ENCODE measurements at places on chromosomes 16 and 17. TPM values are rescaled to one million over a fixed set of nuclear protein-coding genes. Genes with fewer than 3 reads are reported as not detected.

NFE2L1 gene
- total RNA-seq = 138 TPM

GRCh38 chr17:1455291-1455796 lies 688 bp downstream of the CRK start:
- H3K36me3 ChIP-seq = peaks cover 5% of the 10 kb centered on the region
- H3K27me3 ChIP-seq = no peaks in the 10 kb centered on the region
- peak overlapping the region; percentile 96 for H3K4me3 ChIP-seq

GRCh38 chr17:31490671-31491375 lies 99.3 kb downstream of the RAB11FIP4 start:
- no peak overlapping the region for H3K27ac ChIP-seq
- peak overlapping the region; percentile 94 for H3K4me3 ChIP-seq
- DNase-seq = no peak

- H3K4me1 ChIP-seq = peaks cover 42% of the 10 kb centered on the region
- no peaks in the 10 kb centered on the region for H3K27me3 ChIP-seq
- no peak overlapping the region for H3K4me3 ChIP-seq
- DNase-seq = peak; percentile 82
- no peaks in the 10 kb centered on the region for H3K36me3 ChIP-seq
Observed at GRCh38 chr16:22641131-22641628, 130.5 kb downstream of the NPIPB5 start.

GRCh38 chr16:55044201-55044975 lies 113.7 kb downstream of the IRX5 start:
- DNase-seq = no peak
- no peaks in the 10 kb centered on the region for H3K27me3 ChIP-seq
- H3K4me3 ChIP-seq = no peak overlapping the region

GDPD1 gene
- total RNA-seq = 8.1 TPM

ACSM2A gene
- total RNA-seq = not detected

DNA sequence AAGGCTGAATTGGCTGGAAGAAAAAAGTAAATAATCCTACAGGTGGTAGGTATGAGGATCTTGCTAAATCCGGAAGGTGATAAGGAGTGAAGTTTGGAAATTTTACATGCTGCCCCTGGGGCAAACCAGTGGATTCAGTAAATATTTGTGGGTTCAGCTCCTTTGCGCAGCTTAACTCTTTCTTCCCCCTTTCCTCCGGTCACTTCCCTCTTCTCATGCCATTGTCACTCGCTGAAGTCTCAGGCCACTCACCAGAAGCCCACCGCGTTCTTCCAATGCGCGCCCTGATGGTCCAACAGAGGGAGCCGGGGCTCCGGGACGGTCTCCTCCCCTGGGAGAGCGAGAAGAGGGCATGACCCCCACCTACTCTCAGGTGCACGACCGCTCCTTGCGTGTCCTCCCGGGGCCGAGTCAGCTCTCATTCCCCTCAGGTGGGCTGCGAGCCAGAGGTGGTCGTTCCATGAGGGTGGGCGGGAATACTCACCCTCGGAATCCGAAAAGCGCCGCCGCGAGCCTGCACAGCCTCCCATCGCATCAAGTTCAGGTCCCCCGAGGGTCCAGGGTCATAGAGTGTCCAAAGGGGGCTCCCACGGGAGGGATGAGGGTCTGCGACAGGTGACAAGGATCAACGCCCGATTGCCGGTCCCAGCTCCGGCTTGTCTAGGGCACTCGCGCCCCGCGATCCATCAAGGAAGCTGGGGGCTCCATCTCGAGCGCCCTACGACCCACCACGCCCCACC lies 474 bp downstream of the CLN3 start:
- H3K27ac ChIP-seq = no peak overlapping the region
- no peaks in the 10 kb centered on the region for H3K27me3 ChIP-seq
- H3K36me3 ChIP-seq = no peaks in the 10 kb centered on the region
- H3K4me1 ChIP-seq = no peaks in the 10 kb centered on the region
- peak; percentile 64 for DNase-seq

ANKRD40CL gene
- total RNA-seq = not detected

CEP295NL gene
- 0.62 TPM for total RNA-seq

- DNase-seq = peak; percentile 54
- H3K36me3 ChIP-seq = no peaks in the 10 kb centered on the region
- peak overlapping the region; percentile 95 for H3K27ac ChIP-seq
- H3K4me1 ChIP-seq = peaks cover 16% of the 10 kb centered on the region
Observed at GRCh38 chr16:4426021-4426684, 485 bp downstream of the DNAJA3 start.

GRCh38 chr17:73612031-73612472 lies 32.2 kb downstream of the SDK2 start:
- peaks cover 36% of the 10 kb centered on the region for H3K4me1 ChIP-seq
- no peak overlapping the region for H3K27ac ChIP-seq
- no peak for DNase-seq
- H3K4me3 ChIP-seq = no peak overlapping the region
- H3K27me3 ChIP-seq = no peaks in the 10 kb centered on the region
- no peaks in the 10 kb centered on the region for H3K36me3 ChIP-seq

DNA sequence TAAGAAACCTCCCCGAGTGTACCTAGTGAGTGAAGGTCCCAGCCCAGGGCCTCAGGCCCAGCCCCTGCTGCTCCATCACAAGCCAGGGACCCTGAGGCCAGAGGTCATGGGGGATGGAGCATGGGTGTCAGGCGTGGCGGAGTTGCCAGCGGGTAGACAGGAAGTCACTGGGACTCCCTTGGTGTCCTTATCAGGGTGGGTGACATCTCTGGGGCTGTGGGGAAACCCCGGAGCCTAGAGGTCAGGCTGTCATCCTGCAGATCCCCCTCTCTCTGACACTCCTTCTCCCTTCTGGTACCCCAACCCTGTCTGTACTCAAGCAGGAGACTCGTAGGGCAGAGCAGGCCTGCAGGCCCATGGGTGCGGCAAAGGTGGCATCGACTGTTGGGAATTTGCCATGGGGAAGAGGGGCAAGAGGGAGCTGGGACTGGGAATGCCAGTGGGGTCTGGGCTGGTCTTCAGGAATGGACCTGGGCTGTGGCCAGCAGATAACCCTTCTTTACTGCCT lies 10.8 kb upstream of the ADGRG1 start:
- no peak for DNase-seq
- H3K27ac ChIP-seq = no peak overlapping the region
- H3K27me3 ChIP-seq = no peaks in the 10 kb centered on the region
- no peaks in the 10 kb centered on the region for H3K36me3 ChIP-seq

DNA sequence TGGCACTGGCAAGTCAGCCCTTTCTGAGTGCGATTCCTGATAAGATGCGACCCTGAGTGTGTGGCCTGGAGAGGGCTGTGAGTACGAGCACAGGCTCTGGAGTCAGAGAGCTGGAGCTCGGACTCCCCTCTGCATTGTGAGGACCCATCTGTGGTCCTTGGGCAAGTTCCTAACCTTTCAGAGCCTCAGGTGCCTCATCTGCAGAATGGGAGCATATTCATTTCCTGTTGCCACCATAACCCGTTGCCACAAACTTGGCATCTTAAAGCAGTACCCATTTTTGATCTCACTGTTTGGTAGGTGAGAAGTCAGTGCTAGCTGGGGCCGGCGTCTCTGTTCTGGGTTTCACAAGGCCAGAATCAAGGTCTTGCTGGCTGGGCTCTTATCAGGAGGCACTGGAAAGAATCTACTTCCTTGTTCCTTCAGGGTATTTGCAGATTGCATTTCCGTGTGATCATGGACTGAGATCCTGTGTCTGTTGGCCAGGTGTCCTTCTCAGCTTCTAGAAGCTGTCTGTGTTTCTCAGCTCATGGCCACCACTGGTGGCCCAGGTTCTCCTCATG lies 20.2 kb downstream of the KNOP1 start:
- H3K27me3 ChIP-seq = no peaks in the 10 kb centered on the region
- H3K27ac ChIP-seq = no peak overlapping the region
- no peaks in the 10 kb centered on the region for H3K4me1 ChIP-seq

ASIC2 gene
- 2.1 TPM for total RNA-seq

DNA sequence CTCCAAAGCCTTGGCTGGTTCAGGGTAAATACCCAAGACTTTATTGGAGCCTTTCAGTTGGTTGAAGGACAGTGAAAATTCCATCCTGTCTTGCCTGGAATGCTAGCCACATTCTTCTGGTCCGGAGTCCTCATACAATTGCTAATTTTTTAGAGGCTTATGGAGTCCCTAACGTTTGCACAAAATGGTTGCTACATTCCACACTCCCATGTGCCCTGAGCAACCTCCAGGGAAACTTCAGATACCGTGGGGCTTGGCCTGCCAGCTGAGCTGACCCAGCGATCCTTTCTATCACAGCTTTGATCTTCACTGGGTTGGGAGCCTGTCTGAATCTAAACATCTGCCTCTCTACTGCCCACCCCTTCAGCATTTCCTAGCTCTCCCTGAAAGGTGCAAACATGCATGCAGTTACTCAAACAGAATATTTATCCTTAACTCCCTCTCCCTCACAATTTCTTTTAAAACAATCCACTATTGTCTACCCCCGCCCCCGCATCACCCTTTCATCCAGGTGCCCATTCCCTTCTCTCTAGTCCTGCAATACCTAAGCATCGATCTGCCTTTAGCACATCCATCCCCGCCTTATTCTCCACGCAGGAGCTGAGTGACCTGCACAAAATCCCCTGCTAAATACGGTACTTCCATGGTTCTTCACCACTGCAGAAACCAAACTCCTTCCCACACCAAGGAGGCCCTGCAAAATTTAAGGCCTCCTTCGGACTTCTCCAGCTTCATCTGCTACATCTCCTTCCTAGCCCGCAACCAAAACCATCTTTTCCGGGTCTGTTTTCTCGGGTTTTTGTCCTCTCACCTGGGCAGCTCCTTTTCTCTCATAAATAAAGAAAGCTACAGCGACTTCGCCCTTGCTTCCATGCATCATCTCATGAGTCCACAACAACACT lies 810 bp upstream of the GAN start:
- peak overlapping the region; percentile 98 for H3K27ac ChIP-seq
- DNase-seq = peak; percentile 94
- peaks cover 5% of the 10 kb centered on the region for H3K27me3 ChIP-seq
- peak overlapping the region; percentile 80 for H3K4me3 ChIP-seq
- H3K4me1 ChIP-seq = peaks cover 25% of the 10 kb centered on the region

GRCh38 chr17:7885367-7886226 lies 3.0 kb upstream of the CHD3 start:
- H3K4me3 ChIP-seq = peak overlapping the region; percentile 65
- DNase-seq = peak; percentile 72
- peaks cover 46% of the 10 kb centered on the region for H3K4me1 ChIP-seq

Measured in GM23338 (cell line).